Activated CD8-positive, alpha-beta T cell treated with anti-CD3 and anti-CD28 coated beads for 36 hours (primary cell): ENCODE measurements at places on chromosomes 1 and 21. TPM values are rescaled to one million over a fixed set of nuclear protein-coding genes. Genes with fewer than 3 reads are reported as not detected.

DNA sequence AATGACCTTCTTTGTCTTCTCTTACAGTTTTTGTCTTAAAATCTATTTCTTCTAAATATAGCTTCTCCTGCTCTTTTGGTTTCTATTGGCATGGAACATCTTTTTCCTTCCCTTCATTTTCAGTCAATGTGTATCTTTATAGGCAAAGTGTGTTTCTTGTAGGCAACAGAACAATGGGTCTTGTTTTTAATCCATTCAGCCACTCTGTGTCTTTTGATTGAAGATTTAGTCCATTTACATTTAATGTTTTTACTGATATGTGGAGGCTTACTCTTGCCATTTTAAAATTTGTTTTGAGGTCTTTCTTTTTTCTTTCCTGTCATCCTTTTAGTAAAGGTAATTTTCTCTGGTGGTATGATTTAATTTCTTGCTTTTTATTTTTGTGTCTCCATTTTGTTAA is 271.2 kb upstream of the ZP4 start:
- no peaks in the 10 kb centered on the region for H3K36me3 ChIP-seq
- no peak overlapping the region for H3K27ac ChIP-seq
- no peak overlapping the region for H3K4me3 ChIP-seq
- H3K27me3 ChIP-seq = no peaks in the 10 kb centered on the region
- H3K4me1 ChIP-seq = no peaks in the 10 kb centered on the region
- no peak for DNase-seq

The ECM1 gene
- 0.74 TPM for total RNA-seq

The RAB25 gene
- total RNA-seq = 0.49 TPM

- DNase-seq = peak; percentile 47
- peaks cover 7% of the 10 kb centered on the region for H3K4me1 ChIP-seq
- H3K27me3 ChIP-seq = no peaks in the 10 kb centered on the region
- H3K4me3 ChIP-seq = no peak overlapping the region
- no peak overlapping the region for H3K27ac ChIP-seq
Observed at GRCh38 chr1:28601696-28602095, 9.6 kb downstream of the RAB42 start.

GRCh38 chr21:14438211-14438610 is 55.3 kb upstream of the HSPA13 start:
- H3K4me3 ChIP-seq = no peak overlapping the region
- no peaks in the 10 kb centered on the region for H3K27me3 ChIP-seq
- no peak for DNase-seq
- H3K27ac ChIP-seq = no peak overlapping the region

DNA sequence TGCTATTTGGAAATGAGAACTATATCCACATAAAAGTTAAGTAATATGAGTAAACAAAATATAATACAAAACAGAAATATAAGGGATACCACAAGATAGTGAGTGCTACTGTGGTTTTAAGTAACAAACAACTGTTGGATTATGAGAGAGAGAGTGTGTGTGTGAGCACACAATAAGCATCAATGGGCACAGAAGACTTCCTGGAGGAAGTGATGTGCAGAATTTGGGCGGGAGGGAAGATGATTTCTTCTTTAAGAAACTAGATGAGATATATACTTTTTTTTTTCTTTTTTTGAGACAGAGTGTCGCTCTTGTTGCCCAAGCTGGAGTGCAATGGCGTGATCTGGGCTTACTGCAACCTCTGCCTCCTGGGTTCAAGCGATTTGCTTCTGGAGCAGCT is 7.9 kb upstream of the IER5 start:
- no peak overlapping the region for H3K4me3 ChIP-seq
- DNase-seq = no peak
- peaks cover 9% of the 10 kb centered on the region for H3K27me3 ChIP-seq
- H3K4me1 ChIP-seq = peaks cover 12% of the 10 kb centered on the region
- H3K27ac ChIP-seq = no peak overlapping the region

DNA sequence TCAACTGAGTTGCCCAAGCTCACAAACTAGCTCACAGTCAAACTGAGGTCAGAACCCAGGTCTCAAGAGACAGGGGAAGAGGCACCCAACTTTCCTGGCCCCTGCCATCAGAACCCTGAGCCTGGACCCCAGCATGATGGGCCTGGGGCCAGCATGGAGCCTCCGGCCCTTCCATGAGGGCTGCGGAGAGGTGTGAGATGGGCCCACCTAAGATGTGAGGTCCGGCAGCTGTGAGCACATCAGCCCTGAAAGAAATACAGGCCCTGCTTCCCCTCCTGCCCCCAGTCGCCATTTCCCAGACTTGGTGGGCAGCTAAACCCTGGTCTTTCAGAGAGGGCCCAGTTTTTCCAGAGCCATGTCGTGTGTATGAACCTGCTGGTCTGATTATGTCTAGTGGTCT is 30.6 kb downstream of the QSOX1 start:
- H3K4me1 ChIP-seq = no peaks in the 10 kb centered on the region
- H3K27me3 ChIP-seq = no peaks in the 10 kb centered on the region
- no peak overlapping the region for H3K27ac ChIP-seq

DNA sequence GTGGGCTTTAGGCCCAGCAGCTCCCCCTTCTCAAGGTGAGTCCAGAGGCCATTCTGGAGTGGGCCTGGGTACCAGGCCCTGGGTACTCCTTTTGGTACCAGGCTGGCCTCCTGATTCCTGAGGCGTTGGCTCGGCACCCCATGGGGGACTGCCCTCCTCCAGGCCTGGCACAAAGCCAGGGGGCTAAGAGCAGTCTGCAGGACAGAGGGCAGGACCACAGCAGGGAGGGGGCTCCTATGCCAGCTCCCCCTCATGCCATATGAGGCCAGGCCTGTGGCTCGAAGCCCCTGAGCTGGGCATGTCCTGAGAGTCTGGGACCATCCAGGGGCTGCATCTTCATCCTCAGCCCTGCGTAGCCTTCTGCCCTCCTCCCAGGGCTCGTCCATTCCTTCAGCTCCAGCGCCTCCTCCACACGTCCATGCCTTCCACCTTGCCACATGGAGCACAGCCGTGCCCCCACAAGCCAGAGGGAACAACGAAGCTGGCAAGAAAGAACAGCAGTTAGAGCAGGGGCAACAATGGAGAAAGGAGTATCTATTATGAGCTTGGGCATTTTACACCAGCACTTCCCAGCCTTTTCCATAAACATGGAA is 3.2 kb downstream of the PHLDA3 start:
- no peaks in the 10 kb centered on the region for H3K36me3 ChIP-seq
- no peak for DNase-seq
- H3K27me3 ChIP-seq = peaks cover 28% of the 10 kb centered on the region
- no peak overlapping the region for H3K4me3 ChIP-seq

GRCh38 chr1:205249651-205250050 is 21.9 kb downstream of the TMCC2 start:
- no peak overlapping the region for H3K4me3 ChIP-seq
- H3K27ac ChIP-seq = no peak overlapping the region
- H3K36me3 ChIP-seq = no peaks in the 10 kb centered on the region
- DNase-seq = no peak
- no peaks in the 10 kb centered on the region for H3K27me3 ChIP-seq
- H3K4me1 ChIP-seq = peaks cover 6% of the 10 kb centered on the region

DNA sequence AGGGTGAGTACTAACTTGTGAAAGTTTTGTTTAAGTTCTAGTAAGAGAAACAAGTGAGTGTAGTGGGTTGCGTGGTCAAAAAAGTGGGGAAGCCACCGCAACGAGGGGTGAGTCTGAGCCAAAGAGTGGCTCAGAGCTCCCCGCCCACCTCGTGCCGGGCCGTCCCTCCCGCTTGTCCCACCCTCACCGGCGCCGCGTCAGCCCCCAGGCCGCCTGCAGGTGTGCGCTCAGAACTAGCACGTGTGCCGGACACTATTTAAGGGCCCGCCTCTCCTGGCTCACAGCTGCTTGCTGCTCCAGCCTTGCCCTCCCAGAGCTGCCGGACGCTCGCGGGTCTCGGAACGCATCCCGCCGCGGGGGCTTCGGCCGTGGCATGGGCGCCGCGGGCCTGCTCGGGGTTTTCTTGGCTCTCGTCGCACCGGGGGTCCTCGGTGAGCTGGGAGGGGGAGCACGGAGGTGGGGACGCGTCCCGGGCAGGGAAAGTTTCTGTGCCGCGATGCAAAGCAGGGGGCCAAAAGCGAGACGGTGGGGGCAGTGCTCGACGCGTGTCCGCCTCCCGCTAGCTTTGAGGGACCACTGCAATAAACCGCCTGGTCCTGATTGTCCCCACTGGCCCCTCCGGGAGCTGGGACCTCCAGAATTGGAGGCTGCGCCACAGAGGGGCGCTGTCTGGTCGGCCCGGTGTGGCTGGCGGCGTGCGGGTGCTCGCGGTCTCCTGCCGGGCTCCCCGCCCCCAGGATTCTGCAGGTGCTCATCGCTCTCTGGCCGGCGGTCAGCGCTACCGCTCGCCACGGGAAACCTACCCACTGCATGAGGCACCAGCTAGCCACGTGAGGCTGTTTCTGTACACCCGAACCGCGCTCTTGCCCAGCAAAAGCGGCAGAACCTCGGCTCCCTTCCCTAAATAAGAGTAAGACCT is at the start of gene CR2:
Gene CR2, plus strand, starts transcription at position 283 of the 919 bp plus-strand sequence. Its CDS starts 91 bp downstream, at position 374.
- H3K4me3 ChIP-seq = peak within 1 kb of the TSS; percentile 68
- peaks cover 11% of the 10 kb centered on the region for H3K4me1 ChIP-seq
- H3K27ac ChIP-seq = peak within 1 kb of the TSS; percentile 60
- H3K36me3 ChIP-seq = no peaks in the 10 kb centered on the region

DNA sequence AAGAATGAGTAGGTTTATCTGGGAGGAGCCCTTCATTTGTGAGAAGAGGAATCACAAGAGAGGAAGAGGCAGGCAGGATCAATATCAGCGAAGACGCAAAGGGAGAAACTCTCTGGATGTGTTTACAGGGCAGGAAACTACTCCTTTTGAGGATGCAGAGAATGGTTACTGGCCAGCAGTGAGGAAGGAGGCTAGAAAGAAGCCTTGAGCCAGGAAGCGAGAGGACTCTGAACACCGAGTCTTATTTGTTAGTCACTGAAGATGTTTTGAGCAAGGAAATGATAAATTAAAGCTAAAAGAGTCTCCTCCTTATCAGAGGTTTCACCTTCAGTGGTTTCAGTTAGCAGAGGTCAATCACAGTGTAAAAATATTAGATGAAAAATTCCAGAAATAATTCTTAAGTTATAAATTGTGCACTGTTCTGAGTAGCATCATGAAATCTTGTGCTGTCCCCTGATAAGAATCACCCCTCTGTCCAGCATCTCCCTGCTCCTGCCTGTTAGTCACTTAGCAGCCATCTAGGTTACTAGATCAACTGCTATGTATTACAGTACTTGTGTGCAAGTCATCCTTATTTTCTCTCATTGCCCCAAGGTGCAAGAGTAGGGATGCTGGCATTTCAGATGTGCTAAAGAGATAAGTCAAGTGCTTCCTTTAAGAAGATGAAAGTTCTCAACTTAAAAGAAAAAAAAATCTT is 43.5 kb downstream of the WLS start:
- no peaks in the 10 kb centered on the region for H3K4me1 ChIP-seq
- H3K27ac ChIP-seq = no peak overlapping the region
- no peak for DNase-seq
- peaks cover 6% of the 10 kb centered on the region for H3K27me3 ChIP-seq
- H3K36me3 ChIP-seq = no peaks in the 10 kb centered on the region
- no peak overlapping the region for H3K4me3 ChIP-seq

The F13B gene
- total RNA-seq = not detected

GRCh38 chr1:50308878-50309277 is 114.4 kb downstream of the DMRTA2 start:
- H3K36me3 ChIP-seq = no peaks in the 10 kb centered on the region
- H3K4me1 ChIP-seq = no peaks in the 10 kb centered on the region
- no peak overlapping the region for H3K27ac ChIP-seq

- H3K27ac ChIP-seq = no peak overlapping the region
- no peaks in the 10 kb centered on the region for H3K36me3 ChIP-seq
- H3K27me3 ChIP-seq = peaks cover 14% of the 10 kb centered on the region
Observed at GRCh38 chr1:199706826-199707606, 320.5 kb upstream of the NR5A2 start.

DNA sequence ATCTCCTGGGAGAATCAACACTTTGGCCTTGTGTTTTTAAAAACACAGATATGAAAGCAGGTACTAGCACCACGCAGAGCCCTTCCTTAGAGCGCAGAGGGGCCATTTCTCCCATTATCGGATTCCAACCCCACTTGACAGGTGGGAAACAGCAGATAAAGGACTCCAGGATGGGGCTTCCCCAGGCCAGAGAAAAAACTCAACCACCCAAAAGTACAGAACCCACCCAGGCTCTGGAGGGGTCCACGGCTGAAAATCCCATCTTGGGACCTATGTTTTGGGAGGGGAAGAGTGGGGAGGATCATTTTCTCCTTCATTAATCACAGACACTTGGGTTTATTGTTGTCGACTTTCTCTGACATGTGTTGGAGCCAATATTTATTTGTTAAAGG is 27.1 kb upstream of the COL18A1 start:
- H3K27me3 ChIP-seq = peaks cover 13% of the 10 kb centered on the region
- DNase-seq = no peak
- H3K36me3 ChIP-seq = no peaks in the 10 kb centered on the region
- H3K27ac ChIP-seq = no peak overlapping the region
- H3K4me1 ChIP-seq = no peaks in the 10 kb centered on the region

DNA sequence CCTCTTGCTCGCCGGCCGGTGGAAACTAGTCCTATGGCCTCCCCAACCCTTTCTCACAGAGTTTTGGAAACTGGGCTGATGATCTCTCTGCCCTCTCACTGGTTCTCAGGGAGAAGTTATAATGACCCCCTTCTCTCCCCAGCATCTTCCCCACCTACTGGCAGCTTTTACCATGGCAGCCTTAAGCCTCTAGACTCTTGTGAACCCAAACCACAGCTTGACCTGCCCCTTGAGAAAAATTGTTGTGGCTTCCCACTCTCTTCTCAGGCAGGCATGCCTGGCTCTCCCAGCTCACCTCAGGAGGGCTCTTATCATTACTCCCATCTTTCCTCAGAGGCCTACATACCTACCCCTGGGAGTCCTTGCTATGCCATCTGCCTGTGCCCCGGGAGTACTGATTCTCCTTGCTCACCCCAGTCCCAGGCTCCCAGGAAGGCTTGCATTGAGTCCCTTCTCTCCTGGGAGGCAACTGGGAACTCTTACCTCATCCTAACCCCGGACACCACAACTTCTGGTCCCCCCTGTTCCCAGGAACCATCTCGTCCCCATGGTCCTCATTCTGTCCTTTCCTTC is 1.6 kb downstream of the NSUN4 start:
- peak overlapping the region; percentile 100 for H3K4me3 ChIP-seq
- H3K4me1 ChIP-seq = peaks cover 52% of the 10 kb centered on the region
- peaks cover 50% of the 10 kb centered on the region for H3K36me3 ChIP-seq

DNA sequence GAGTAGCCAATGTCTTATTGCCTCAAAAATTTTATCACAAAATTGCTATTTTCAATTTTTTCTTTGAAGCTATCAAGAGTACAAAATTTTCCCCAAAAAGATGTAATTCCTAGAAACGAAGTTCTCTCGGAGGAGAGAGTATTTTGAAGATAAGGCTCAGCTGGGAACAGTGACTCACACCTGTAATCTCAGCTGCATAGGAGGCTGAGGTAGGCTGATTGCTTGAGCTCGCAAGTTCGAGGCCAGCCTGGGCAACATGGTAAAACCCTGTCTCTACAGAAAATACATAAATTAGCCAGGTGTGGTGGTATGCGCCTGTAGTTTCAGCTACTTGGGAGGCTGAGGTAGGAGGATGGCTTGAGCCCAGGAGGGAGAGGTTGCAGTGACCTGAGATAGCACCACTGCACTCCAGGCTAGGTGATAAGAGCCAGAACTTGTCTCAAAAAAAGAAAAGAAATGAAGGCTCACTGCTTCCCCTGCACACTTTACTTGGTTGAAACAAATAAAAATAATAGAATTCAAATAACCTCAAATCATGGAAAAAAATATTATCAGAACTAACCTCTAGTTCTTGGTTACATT is 22.2 kb downstream of the TUT4 start:
- peaks cover 42% of the 10 kb centered on the region for H3K4me1 ChIP-seq
- H3K4me3 ChIP-seq = no peak overlapping the region
- no peaks in the 10 kb centered on the region for H3K27me3 ChIP-seq
- DNase-seq = no peak
- H3K36me3 ChIP-seq = peaks cover 22% of the 10 kb centered on the region

- peak overlapping the region; percentile 67 for H3K4me3 ChIP-seq
- H3K27ac ChIP-seq = peak overlapping the region; percentile 99
- H3K27me3 ChIP-seq = no peaks in the 10 kb centered on the region
- DNase-seq = peak; percentile 44
Observed at GRCh38 chr1:197776351-197777105, 1.2 kb upstream of the DENND1B start.
